Endodermal cell (in vitro differentiated cells): ENCODE measurements at places on chromosomes 12 and 14. TPM values are rescaled to one million over a fixed set of nuclear protein-coding genes. Genes with fewer than 3 reads are reported as not detected.

DNA sequence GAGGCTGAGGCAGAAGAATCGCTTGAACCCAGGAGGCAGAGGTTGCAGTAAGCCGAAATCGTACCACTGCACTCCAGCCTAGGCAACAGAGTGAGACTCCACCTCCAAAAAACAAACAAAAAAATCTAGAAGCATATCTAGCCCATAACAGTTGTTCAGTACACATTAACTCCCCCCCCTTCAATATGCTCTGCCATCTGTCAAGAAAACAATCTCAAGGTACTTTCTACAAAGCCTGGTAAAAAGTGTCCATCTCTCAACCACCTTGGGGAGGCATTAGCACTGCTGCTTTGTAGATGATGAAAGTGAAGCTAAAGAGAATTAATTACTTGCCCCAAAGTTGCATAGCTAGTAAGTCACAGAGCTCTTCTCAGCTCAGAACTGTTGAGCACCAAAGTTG lies 24.9 kb downstream of the LGALS3 start:
- H3K36me3 ChIP-seq: peaks cover 82% of the 10 kb centered on the region
- H3K27me3 ChIP-seq: no peaks in the 10 kb centered on the region
- H3K27ac ChIP-seq: no peak overlapping the region
- H3K4me3 ChIP-seq: no peak overlapping the region
- no peak for DNase-seq

DNA sequence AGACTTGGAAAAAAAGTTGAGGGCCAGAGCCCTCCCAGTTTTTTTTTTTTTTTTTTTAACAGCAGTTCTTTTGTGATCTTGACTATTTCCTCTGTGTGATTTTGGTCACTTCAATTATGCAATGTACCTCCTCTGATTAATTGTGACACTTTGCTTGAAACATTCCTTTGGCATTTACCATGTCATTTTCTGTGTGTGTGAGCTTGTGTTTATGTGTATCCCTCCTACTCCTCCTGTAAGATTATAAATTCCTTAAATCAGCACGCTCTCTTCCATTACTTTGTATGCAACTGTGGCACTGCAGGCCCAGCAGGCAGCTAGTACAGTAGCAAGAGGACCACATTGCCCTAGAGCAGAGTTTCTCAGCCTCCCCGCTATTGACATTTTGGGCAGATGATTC lies 33.2 kb upstream of the GALNT16 start:
- no peaks in the 10 kb centered on the region for H3K4me1 ChIP-seq
- peaks cover 13% of the 10 kb centered on the region for H3K36me3 ChIP-seq
- no peaks in the 10 kb centered on the region for H3K27me3 ChIP-seq
- no peak overlapping the region for H3K27ac ChIP-seq
- no peak overlapping the region for H3K4me3 ChIP-seq

GRCh38 chr14:66311058-66311457 lies 175.1 kb upstream of the CCDC196 start:
- H3K27me3 ChIP-seq: no peaks in the 10 kb centered on the region
- DNase-seq: no peak
- H3K27ac ChIP-seq: no peak overlapping the region
- no peaks in the 10 kb centered on the region for H3K4me1 ChIP-seq

- no peak overlapping the region for H3K27ac ChIP-seq
- H3K36me3 ChIP-seq: no peaks in the 10 kb centered on the region
- no peak overlapping the region for H3K4me3 ChIP-seq
- DNase-seq: no peak
- H3K4me1 ChIP-seq: no peaks in the 10 kb centered on the region
Measured at GRCh38 chr14:44649061-44649460, 142.0 kb upstream of the FSCB start.

DNA sequence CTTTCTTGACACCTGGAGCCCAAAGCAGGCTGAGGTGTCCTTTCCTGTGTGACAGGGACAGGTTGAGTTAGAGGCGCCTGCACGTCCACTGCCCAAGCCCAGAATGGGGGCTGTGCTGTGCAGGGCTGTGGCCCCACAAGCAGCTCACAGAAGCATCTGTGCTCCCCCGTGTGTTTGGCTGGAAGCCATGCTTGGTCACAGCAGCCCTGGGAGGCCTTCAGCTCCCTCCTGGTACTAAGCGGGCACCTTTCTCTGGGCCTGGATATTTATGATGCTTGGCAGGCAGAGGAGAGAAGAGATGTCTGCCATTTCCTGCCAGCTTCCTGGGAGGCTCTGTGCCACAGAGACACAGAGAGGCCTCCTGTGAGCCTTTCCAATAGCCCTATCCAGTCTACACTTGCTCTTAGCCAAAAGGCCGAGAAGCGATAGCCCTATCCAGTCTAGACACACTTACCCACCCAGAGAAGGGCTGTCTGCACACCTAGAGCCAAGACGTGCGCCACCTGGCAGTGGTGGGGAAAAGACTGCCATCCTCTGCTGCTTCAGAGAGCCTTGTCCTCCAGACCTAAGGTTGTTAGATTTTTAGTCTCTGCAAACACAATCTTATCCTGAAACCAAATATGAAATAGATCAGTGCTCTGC lies 117.4 kb downstream of the GCH1 start:
- H3K36me3 ChIP-seq: no peaks in the 10 kb centered on the region
- H3K4me1 ChIP-seq: no peaks in the 10 kb centered on the region
- H3K27me3 ChIP-seq: no peaks in the 10 kb centered on the region
- no peak overlapping the region for H3K27ac ChIP-seq
- no peak overlapping the region for H3K4me3 ChIP-seq
- DNase-seq: no peak

COPS7A gene
- 29.3 to 43.3 TPM (median 41.9 TPM) in 3 replicates for total RNA-seq

GRCh38 chr14:56241461-56241860 lies 123.2 kb downstream of the PELI2 start:
- H3K27me3 ChIP-seq: no peaks in the 10 kb centered on the region
- H3K27ac ChIP-seq: no peak overlapping the region
- no peaks in the 10 kb centered on the region for H3K36me3 ChIP-seq
- no peak overlapping the region for H3K4me3 ChIP-seq

- no peak overlapping the region for H3K27ac ChIP-seq
- peaks cover 2% of the 10 kb centered on the region for H3K4me1 ChIP-seq
- no peaks in the 10 kb centered on the region for H3K27me3 ChIP-seq
- peak overlapping the region; percentile 47 for H3K4me3 ChIP-seq
- peaks cover 10% of the 10 kb centered on the region for H3K36me3 ChIP-seq
Measured at GRCh38 chr14:89319687-89320086, 97.3 kb downstream of the FOXN3 start.

DNA sequence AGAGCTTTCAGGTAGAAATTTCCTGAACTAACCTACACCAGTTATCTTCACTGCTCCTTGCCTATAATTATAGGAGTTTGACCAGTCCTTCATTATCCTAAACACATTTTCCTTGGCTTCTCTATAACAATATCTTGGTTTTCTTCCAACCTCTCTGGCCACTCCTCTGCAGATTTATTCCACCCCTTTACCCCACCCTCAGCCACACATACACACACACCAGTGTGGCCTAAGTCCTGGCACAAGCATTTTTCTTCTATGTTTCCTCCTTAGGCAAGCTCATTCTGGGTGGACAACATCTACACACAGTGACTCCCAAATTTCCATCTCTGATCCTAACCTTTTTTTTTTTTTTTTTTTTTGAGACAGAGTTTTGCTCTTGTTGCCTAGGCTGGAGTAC lies 25.1 kb downstream of the CDK17 start:
- H3K4me3 ChIP-seq: peak overlapping the region; percentile 47
- no peaks in the 10 kb centered on the region for H3K36me3 ChIP-seq
- peaks cover 11% of the 10 kb centered on the region for H3K4me1 ChIP-seq

- H3K27ac ChIP-seq: peak overlapping the region; percentile 60
- no peaks in the 10 kb centered on the region for H3K27me3 ChIP-seq
- H3K4me1 ChIP-seq: no peaks in the 10 kb centered on the region
- DNase-seq: peak; percentile 42
Measured at GRCh38 chr14:104881369-104881979, 16.4 kb downstream of the CEP170B start.

IKBIP gene
- 10.6 and 12.6 TPM in 2 replicates for total RNA-seq

- H3K4me1 ChIP-seq: no peaks in the 10 kb centered on the region
- H3K4me3 ChIP-seq: no peak overlapping the region
- H3K27me3 ChIP-seq: no peaks in the 10 kb centered on the region
- no peak for DNase-seq
Measured at GRCh38 chr12:24049101-24049500, 99.6 kb upstream of the SOX5 start.

GRCh38 chr14:96754845-96755184 lies 42.4 kb upstream of the VRK1 start:
- peak; percentile 95 for DNase-seq
- no peaks in the 10 kb centered on the region for H3K4me1 ChIP-seq
- H3K4me3 ChIP-seq: no peak overlapping the region
- H3K27ac ChIP-seq: peak overlapping the region; percentile 74

- no peaks in the 10 kb centered on the region for H3K4me1 ChIP-seq
- no peaks in the 10 kb centered on the region for H3K27me3 ChIP-seq
- H3K4me3 ChIP-seq: no peak overlapping the region
- peak; percentile 55 for DNase-seq
- no peaks in the 10 kb centered on the region for H3K36me3 ChIP-seq
Measured at GRCh38 chr14:41830714-41831406, 224.2 kb downstream of the LRFN5 start.

DNA sequence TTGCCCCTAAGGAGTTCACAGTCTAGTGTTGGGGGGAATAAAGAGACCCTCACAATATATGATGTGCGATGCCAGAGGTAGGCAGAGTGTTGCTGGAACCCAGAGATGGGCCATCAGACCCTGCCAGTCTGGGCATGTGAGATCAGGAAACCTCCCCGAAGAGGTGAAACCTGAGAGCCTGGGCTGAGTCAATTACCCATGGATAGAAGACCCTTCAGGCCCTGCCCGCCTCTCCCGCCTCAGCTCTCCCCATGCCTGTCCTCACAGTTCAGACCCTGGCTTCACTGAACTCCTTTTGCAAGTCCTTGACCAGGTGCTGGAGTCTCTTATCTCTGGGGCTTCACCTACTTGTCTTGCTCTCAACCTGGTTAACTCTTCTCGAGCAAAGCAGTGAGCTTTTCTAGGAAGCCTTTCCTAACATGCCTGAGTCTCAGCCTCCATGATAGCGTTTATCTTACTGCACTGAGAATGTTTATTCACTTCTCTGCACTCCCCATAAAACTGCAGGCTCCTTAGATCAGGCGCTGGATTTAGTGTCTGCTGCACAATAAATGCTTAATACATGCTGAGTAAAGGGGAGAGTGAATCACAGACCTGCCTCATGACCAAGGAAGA lies 19.6 kb downstream of the ALDH1L2 start:
- H3K27ac ChIP-seq: no peak overlapping the region
- H3K4me1 ChIP-seq: no peaks in the 10 kb centered on the region
- no peaks in the 10 kb centered on the region for H3K36me3 ChIP-seq
- H3K27me3 ChIP-seq: no peaks in the 10 kb centered on the region
- H3K4me3 ChIP-seq: no peak overlapping the region

GRCh38 chr14:30982533-30982932 lies 42.9 kb upstream of the AP4S1 start:
- H3K4me3 ChIP-seq: no peak overlapping the region
- peaks cover 5% of the 10 kb centered on the region for H3K36me3 ChIP-seq
- no peak overlapping the region for H3K27ac ChIP-seq
- H3K4me1 ChIP-seq: no peaks in the 10 kb centered on the region
